ENCODE measurements at places on chromosomes 1 and 21.

- DNase-seq: peak; percentile 26
These were observed 1.4 kb upstream of the VAMP4 start for GRCh38 chr1:171743081-171743870.

- DNase-seq: no peak
These were observed 20.1 kb downstream of the KDM1A start for GRCh38 chr1:23039308-23039826.

- no peak for DNase-seq
These were observed 38.2 kb downstream of the CTNNBIP1 start for GRCh38 chr1:9871707-9872425.

DNA sequence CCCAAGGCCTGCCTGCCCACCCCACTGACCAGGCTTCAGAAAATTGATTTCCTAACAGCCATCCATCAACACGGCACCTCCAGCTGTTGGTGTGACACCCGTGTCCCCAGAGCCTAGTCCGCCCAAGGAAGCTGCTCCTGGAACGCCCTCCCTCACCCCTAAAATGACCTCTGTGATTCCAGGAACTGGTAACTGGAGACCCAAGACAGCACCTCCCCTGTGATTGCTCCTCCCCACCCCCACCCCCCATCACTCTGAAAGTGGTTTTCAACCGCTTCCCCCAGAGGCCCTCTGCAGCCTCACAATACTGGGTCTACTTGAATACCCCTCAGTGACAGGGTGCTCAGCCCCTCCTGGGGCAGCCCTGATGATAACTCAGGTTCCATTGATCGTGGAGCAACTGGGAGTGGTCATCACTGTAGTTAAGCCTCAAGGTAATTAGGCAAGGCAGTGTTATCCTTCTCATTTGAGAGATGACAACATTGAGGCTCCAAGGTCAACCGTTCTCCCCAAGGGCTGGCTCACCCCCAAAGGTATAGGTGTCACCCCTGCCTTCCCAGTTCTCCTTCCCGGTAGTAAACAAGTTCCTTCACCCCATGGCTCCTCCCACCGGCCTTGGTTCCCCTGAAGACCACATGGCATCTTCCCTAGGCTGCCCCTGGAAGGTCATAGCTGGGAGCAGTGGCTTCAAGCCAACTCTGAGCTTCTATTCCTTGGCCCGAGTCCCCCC, 52.0 kb downstream of the TAS1R2 start:
- no peak for DNase-seq

DNA sequence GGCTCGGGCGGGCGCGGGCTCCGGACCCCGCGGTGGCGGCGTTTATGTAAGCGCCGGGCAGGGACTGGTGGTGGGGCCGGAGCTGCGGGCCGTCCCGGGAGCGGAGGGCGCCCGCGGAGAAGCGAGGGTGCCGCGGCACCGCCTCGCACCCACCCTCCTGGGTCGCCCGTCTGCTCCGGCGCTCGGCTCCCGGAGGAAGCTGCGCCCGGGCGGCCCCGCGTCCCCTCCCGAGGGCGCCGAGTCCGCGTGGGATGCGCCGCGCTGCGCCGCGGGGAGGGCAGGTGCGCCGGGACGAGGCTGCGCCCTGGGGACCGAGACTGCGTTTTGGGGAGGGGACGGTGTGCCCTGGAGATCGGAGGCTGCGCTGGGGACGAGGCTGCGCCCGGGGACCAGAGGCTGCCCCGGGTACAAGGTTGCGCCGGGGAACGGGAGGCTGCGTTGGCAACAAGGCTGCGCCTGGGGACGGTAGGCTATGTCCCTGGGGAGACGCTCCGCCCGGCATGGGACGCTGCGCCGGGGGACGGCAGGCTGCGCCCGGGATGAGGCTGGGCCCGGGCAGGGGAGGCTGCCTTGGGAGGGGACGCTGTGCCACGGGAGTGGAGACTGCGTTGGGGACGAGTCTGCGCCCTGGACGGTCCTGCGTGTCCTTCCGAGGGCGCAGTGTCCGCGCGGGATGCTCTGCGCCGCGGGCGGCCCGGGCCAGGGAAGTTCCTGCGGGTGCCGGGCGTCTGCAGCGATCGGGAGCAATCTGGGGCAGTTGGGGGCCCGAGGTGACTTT, 627 bp downstream of the ADARB1 start:
- peak; percentile 53 for DNase-seq

DNA sequence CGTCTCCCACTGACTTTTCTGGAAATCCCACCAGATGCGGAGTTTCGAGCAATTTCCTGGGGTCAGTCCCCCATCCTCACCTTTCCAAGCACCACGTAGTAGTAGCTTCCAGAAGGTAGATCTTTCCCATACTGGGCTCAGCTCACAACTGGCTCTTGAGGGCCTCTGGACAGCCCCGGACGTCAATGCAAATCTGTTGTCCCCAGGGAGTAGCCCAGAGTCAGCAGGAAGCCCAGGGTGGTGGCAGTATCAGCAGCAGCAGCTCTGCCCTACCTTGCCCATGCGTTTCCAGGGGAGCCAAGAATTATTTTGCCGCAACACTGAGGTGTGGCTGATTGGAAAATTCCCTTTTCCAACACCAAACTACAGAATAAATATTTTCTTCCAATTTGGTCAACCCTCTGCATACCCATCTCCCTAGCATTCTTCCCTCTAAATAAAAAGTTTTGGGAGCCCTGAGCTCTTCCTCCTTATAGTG, 70.3 kb downstream of the CD46 start:
- no peak for DNase-seq

DNA sequence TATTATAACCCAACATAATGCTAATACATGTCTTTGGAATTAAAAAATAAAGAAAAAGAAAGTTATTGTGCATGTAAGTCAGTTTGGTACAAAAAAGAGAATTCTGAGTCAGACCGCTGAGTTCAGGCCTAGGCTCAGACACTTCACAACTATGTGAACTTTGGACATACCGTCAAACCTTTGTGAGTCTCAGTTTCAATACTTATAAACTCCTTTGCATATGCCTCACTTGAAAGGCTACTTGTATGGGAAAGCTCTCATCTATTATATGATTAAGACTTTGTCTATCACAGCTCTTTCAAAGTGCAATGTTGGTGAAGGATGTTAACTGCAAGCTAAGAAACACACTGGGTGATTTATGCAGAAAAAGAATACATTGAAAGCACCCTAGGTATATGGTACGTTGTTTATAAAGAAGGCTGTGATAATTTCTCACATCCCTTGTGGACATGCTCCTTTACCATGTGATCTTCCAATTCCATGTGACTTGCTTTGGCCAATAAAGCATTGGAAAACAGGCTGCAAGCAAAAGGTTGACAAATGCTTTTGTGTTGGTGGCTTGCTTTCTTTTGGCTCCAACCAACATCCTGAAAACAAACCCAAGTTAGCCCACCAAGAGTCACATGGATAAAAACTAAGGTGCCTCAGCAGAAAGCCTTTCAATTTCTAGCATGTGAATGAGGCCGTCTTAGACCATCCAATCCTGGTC, 49.6 kb downstream of the INTS7 start:
- no peak for DNase-seq

DNA sequence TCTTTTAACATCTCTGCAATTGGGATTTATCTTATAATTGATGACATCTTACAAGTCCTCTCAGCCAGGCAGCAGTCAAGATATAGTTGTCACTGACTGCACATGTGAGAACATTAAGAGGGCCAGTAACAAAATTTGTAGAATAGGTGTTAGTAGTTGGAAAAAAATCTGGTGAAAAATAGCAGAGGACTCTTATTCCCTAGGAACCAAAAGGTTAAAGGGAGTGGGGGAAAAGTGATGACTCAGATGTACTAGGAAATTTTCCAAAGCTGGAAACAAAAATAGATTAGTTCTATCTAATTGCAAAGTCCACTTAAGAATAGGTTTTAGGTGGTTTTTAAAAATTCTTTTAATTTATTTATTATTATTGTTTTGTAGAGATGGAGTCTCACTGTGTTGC, 3.6 kb downstream of the NUP210L start:
- DNase-seq: no peak

- no peak for DNase-seq
These were observed 8.8 kb upstream of the ID3 start for GRCh38 chr1:23567996-23568607.

DNA sequence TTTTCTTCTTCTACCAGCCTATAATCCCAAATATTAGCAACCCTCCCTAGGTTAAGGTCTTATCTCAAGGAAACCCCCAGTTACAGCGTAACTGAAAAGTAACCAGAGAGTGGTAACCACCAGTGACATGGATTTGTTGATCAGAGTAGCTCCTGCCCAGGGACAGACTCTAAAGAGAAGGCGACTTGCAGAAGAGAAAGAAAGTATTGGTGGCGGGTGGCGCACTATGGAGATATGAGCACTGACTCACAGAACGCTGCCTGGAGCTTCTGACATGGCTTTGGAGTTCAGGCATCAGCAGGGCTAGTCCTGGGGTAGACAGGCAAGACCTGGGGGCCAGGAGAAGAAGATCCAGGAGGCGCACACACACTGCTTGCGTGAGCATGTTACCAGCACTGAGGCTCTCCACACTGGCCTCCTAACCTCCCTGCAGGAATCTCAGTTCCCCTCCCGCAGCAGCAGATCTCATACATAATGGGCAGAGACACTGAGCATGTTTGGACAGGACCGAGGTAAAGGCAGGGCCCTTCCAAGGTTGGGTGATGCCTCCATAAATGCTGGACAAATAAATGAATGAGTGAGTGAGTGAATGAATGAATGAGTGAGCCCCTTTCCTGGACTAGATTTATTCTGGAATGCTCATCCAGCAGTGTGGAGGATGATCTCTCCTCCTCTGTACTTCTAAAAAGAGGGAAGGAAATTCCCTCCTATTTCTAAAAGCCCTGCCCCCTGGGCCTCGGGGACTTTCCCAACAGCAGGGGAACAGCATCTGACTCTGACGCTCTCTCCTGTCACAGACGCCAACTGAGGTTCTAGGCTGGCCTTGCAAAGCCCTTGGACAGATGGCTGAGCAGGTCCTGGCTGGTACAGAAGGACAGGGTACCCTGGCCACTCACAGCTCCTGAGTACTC, 175.5 kb downstream of the CLIC6 start:
- DNase-seq: no peak

DNA sequence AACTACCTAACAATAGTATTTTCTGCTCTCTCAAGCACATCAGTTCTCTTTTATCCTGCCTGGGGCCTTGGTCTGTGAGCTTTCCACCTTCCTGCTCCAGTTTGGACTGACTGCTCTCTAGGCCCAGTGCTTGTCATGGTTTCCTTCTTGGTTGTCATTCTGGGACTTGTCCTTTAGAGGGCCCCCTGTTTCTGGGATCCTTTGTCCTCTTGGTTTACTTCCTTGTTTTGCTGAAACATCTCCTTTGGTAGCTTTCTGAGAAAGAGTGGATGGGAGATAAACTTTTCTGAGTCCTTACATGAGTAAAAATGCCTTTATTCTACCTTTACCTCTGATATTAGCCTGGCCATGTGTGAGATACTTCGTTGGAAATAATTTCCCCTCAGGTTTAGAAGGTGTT, 4.7 kb downstream of the SLC1A7 start:
- no peak for DNase-seq

GRCh38 chr1:151519667-151520066, 8.5 kb downstream of the CGN start:
- DNase-seq: no peak

DNA sequence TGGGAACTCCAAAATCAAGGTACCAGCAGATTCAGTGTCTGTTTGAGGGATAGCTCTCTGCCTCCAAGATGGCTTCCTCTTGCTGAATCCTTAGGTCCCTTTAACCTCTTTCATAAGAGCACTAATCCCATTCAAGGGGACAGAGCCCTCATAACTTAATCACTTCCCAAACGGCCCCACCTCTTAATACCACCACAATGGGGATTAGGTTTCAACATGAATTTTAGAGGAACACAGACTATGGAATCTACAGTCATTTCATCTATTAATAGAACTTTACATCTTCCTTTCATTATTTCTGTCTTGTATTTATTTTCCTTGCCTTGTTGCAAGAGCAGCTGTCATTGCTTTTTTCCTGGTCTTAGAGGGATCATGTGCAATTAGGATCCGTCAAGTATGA, 30.3 kb downstream of the HOOK1 start:
- DNase-seq: no peak

DNA sequence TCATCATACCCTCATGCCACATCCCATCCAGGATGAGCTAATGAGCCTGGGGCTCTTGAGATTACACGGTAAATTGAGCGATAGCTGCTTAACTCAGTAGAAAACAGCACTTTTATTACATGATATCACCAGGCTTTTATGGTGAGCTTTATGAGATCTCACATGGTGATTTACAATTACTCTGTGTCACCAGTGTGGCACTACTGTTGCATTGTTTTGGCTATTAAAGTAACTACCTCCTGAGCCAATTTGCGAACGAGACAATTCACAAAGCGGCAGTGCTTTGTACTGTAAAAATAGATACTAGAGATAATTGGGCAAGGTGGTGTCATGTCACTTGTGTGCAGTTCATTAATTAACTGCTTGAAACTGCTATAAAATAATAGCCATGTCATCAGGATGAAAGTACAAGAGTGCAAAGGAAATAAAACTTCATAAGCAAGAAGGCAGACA, 767.7 kb upstream of the ADGRL2 start:
- no peak for DNase-seq

DNA sequence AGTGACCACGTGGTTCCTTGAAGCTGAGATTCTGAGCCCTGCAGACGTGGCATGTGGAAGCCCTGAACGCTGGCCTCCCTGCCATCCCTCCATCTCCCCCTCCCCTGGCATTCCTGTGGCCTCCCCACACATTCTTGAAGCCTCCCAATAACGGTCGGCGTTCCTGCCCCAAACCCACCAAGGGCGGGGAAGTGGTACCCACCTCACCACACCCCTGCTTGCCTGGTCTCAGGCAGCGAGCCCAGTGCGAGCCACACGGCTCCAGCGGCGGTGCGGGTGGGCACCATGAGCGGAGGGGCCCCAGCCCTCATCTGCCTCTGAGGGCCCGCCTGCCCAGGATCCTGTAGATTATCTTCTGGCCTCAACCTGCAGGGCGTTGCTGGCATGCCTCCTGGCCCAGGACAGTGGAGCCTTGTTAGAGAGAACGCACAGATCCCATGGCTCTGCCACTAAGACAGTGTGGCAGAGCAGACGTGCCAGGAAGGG, 20.6 kb upstream of the PRELP start:
- DNase-seq: no peak

DNA sequence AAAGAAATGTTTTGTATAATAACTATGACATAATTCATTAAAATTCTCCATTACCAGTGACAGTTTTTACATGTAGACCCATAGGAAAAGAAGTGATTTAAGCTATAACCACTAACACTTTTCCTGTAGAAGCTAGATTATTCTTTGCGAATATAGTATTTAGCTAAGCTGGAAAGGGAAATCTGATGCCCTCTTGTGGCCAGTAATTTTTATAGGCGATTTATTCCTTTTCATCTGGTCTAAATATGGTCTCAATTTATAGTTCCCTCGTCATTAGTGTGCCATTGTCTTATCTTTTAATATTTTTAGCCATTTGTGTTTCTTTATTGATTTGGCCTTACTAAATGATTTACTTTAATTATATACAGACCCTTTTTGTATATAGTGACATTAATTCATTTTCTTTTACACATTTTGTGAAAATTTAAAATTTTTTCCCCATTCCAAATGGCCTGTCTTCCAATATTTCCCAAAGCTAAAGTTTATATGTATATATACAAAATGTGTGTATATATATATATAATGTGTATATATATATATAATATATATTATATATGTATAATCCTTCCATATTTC, 26.7 kb downstream of the BTG3 start:
- DNase-seq: no peak

GRCh38 chr1:23563003-23563402, 3.7 kb upstream of the ID3 start:
- DNase-seq: no peak

GRCh38 chr1:203858055-203858454, 3.3 kb upstream of the SNRPE start:
- DNase-seq: no peak
